WTC11 (cell line): ENCODE measurements at places on chromosomes 6 and 20. TPM values are rescaled to one million over a fixed set of nuclear protein-coding genes. Genes with fewer than 3 reads are reported as not detected.

The SMLR1 gene
- total RNA-seq: not detected in 3 replicates

The CEP57L1 gene
- total RNA-seq: 12.2 to 13.3 TPM (median 13.1 TPM) in 3 replicates

The PLEKHG1 gene
- total RNA-seq: 2.6 to 3.5 TPM (median 2.7 TPM) in 3 replicates

The OR2B6 gene
- total RNA-seq: not detected in 3 replicates

The TNNC2 gene
- total RNA-seq: 2.7 to 3.6 TPM (median 3.0 TPM) in 3 replicates

The OOEP gene
- total RNA-seq: 0.87 to 1.1 TPM (median 0.89 TPM) in 3 replicates

The MMUT gene
- total RNA-seq: 11.1 to 12.5 TPM (median 11.2 TPM) in 3 replicates

The SYCP2 gene
- total RNA-seq: 0.31 to 0.69 TPM (median 0.55 TPM) in 3 replicates

The ZNF76 gene
- total RNA-seq: 21.4 to 25.8 TPM (median 23.7 TPM) in 3 replicates

The TFAP2A gene
- 0.27 to 0.42 TPM (median 0.30 TPM) in 3 replicates for total RNA-seq

The KIAA1755 gene
- total RNA-seq: 0.16 to 0.50 TPM (median 0.27 TPM) in 3 replicates

The ADAM33 gene
- 5.3 to 7.1 TPM (median 7.0 TPM) in 3 replicates for total RNA-seq

The MYLK4 gene
- total RNA-seq: 0.05 to 0.13 TPM (median 0.11 TPM) in 3 replicates

The BPIFB2 gene
- total RNA-seq: 0.09 TPM in 3 replicates

The EEF1A2 gene
- 26.0 to 35.7 TPM (median 34.9 TPM) in 3 replicates for total RNA-seq

The NKX2-2 gene
- total RNA-seq: not detected in 3 replicates

The TP53TG5 gene
- 0.37 to 0.85 TPM in 2 of 3 replicates, not detected in the other for total RNA-seq

The DEFB132 gene
- not detected in 3 replicates for total RNA-seq

The SCGN gene
- not detected in 3 replicates for total RNA-seq

The COL19A1 gene
- total RNA-seq: not detected in 3 replicates

The PSORS1C2 gene
- 0.55 to 0.85 TPM (median 0.78 TPM) in 3 replicates for total RNA-seq

The SAPCD1 gene
- total RNA-seq: 13.3 to 16.9 TPM (median 13.7 TPM) in 3 replicates

The SLC18B1 gene
- 21.3 to 24.3 TPM (median 24.1 TPM) in 3 replicates for total RNA-seq

The UBD gene
- 0.15 TPM in 1 of 3 replicates, not detected in the others for total RNA-seq

The GPR6 gene
- 0.22 TPM in 1 of 3 replicates, not detected in the others for total RNA-seq

The PPP1R3G gene
- 0.15 to 0.48 TPM (median 0.48 TPM) in 3 replicates for total RNA-seq

The CBLN4 gene
- total RNA-seq: not detected in 3 replicates

The UBE2J1 gene
- total RNA-seq: 9.9 to 12.3 TPM (median 9.9 TPM) in 3 replicates

The POPDC3 gene
- total RNA-seq: 1.7 to 2.8 TPM (median 2.7 TPM) in 3 replicates

The PREX1 gene
- total RNA-seq: 14.2 to 17.3 TPM (median 15.5 TPM) in 3 replicates

The LHFPL5 gene
- not detected in 3 replicates for total RNA-seq

The NKAIN4 gene
- 7.2 to 11.0 TPM (median 9.6 TPM) in 3 replicates for total RNA-seq

The SPINT3 gene
- not detected in 3 replicates for total RNA-seq

The CRISP3 gene
- not detected in 3 replicates for total RNA-seq

The ASF1A gene
- total RNA-seq: 30.9 to 36.7 TPM (median 32.0 TPM) in 3 replicates

The GLP1R gene
- total RNA-seq: 1.8 to 2.2 TPM (median 2.1 TPM) in 3 replicates

The SOX18 gene
- total RNA-seq: 0.73 to 0.81 TPM (median 0.80 TPM) in 3 replicates

The DLL1 gene
- total RNA-seq: 20.6 to 25.3 TPM (median 20.7 TPM) in 3 replicates

The PRKN gene
- 0.59 to 1.0 TPM (median 1.0 TPM) in 3 replicates for total RNA-seq

The ENPP4 gene
- 2.8 to 3.9 TPM (median 3.6 TPM) in 3 replicates for total RNA-seq

The FAM83C gene
- total RNA-seq: not detected in 3 replicates

The BMP5 gene
- 0.07 TPM in 2 of 3 replicates, not detected in the other for total RNA-seq

The ERMARD gene
- total RNA-seq: 15.8 to 17.7 TPM (median 17.2 TPM) in 3 replicates

The TMC2 gene
- total RNA-seq: not detected in 3 replicates

The PNPLA1 gene
- not detected in 3 replicates for total RNA-seq

The ABHD16B gene
- 0.11 TPM in 1 of 3 replicates, not detected in the others for total RNA-seq
